ENCODE measurements at places on chromosomes 11 and 22.

- no peak for DNase-seq
Observed at GRCh38 chr11:108906826-108907225, 242.0 kb downstream of the DDX10 start.

GRCh38 chr11:121140369-121140768 lies 39.3 kb downstream of the TECTA start:
- DNase-seq: no peak

GRCh38 chr11:93822359-93822758 lies 28.1 kb downstream of the VSTM5 start:
- no peak for DNase-seq

- DNase-seq: no peak
Observed at GRCh38 chr11:112381578-112381977, 120.9 kb upstream of the PLET1 start.

DNA sequence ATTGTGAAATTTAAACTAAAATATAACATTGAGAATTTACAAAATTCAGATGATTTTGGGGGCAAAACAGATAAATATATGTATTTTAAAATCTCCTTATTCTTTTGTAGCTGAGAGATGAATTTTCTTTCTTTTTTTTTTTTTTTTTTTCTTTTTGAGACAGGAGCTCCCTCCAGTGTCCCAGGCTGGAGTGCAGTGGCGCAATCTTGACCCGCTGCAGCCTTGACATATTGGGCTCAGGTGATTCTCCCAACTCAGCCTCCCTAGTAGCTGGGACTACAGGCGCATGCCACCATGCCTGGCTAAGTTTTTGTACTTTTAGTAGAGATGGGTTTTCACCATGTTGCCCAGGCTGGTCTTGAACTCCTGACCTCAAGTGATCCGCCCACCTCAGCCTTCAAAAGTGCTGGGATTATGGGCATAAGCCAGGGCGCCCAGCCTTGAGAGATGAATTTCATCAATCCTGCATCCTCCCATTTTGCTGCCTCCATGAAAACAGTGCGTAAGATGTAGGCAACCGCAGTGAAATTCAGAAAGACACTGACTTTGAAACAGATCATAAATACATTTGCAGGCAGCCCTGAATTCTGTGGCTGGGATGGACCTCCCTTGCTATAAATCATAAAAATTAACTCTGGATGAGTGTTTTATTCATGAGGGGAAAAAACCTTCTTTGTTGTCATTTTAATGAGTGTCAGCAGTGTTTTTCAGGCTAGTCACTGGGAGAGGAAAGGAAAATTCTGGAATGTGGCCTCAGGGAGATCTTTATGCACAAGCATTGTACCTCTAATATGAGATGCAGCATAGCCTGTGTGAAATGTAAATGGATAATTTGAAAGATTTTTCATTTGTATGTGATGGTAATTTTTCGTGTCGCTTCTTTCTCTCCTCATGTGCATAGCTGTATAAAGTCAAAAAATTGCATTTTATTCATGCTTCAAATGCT lies 14.4 kb downstream of the ELMOD1 start:
- no peak for DNase-seq

- DNase-seq: no peak
Observed at GRCh38 chr11:68346462-68346790, 34.0 kb downstream of the LRP5 start.

- no peak for DNase-seq
Observed at GRCh38 chr11:11078344-11079086, 220.7 kb upstream of the ZBED5 start.

- no peak for DNase-seq
Observed at GRCh38 chr11:95085117-95085816, 4.4 kb upstream of the ENDOD1 start.

DNA sequence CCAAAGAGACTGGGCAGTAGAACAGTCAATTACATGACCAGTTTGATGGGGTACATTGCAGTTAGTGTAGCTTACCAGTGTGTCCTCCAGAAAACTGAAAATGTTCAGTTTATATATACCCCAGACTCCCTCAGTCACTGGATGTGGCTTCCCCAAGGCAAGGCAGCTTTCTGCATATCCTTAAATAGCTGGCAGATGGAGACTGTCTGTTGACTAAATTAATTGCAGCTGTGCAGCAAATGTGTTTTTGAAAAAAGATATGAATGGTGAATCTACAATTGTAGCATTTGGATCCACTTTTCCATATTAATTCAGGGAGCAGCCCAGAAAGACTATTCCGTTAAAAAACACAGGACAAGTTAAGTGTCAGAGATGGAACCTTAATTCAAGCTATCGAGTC lies 565.1 kb upstream of the CCDC179 start:
- no peak for DNase-seq

DNA sequence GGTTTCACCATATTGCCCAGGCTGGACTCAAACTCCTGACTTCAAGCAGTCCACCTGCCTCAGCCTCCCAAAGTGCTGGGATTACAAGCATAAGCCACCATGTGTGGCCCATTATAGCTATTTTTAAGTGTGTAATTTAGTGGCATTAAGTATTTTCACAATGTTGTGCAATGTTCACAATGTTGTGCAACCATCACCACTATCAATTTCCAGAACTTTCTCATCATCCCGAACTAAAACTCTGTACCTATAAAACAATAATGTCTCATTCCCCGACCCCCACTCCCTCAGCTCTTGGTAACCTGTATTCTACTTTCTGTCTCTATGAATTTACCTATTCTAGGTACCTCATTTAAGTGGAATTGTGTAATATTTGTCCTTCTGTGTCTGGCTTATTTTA lies 7.5 kb downstream of the CFAP68 start:
- DNase-seq: no peak

- peak; percentile 36 for DNase-seq
Observed at GRCh38 chr11:27524155-27524554, 17.6 kb upstream of the LIN7C start.

DNA sequence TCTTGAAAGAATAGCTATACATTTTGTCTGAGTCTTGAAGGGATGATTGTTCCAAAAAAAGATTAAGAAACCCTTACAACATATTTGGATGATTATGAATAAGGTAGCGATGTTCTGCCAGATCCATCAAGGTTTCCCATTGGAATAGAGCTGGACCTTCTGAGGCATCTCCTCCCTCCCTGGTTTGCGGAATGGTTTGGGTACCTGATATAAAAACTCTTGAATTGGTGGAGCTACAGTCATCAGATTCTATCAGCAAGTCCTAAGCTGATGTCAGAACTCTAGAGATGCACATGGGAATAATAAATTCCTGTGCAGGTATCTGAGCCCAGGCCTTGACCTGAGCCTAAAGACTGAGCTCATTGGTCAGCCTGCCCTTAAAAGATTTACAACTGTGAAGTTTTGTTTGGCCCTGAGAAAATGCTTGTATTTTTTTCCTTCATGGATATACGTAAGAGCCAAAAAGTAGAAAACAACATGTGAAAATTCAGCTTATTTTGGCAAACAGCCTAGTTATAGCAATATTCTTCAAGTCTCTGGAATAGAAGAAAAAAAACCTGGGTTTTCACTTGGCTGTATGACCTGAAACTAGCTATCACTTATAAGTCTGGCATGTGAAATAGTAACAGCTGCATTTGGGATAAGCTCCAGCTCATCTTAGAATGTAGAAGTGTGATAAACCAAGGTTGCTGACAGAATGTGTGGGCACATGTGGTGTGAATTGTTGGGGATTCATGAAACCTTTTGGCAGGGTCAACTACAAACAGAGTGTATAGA lies 265.7 kb upstream of the CTSC start:
- DNase-seq: no peak

GRCh38 chr22:42272431-42272999 lies 2.1 kb upstream of the TCF20 start:
- DNase-seq: no peak

DNA sequence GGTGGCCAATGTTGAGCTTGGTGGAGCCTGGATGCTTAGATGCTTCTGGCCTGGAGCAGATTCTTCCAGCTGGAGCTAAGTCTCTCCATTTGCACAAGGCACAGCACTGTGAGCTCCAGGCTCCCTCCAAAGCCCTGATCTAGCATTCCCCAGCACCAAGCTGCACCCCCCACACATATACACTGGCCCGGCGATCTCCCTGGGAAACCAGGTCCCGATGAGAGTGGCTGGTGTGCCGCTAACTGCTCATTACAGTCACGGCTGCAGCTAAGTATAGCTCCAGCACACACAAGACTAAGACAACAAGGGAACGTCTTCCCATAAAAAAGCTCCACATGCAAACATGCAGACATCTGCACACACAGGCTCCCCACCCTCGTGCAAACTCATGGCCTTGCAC lies 17.6 kb downstream of the KCNC1 start:
- no peak for DNase-seq

GRCh38 chr11:82854242-82854641 lies 46.0 kb downstream of the PRCP start:
- DNase-seq: no peak

DNA sequence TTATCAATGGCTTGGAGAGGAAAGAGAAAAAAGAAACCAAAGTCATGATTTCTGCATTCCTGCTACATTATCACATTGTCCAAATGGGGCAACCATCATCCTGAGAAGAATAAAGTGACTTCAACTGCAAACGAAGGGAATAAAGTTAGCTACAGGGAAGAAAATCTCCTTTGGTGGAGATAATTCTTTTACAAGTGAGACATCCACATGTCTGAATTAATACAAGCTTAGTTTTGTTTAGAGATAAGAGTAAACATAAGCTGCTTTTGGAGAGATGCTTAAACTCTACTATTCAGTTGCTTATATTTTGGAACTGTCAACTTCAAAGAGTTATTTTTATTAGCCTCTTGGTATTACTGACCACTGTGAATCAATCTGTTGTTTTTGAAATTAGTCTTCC lies at the start of gene OR52L1:
OR52L1 (minus strand) TSS at position 101 of the 400 bp plus-strand sequence; CDS start at position 46, 55 bp downstream.
- DNase-seq: no peak

GRCh38 chr11:67442504-67443404 lies 522 bp downstream of the CORO1B start:
- no peak for DNase-seq

DNA sequence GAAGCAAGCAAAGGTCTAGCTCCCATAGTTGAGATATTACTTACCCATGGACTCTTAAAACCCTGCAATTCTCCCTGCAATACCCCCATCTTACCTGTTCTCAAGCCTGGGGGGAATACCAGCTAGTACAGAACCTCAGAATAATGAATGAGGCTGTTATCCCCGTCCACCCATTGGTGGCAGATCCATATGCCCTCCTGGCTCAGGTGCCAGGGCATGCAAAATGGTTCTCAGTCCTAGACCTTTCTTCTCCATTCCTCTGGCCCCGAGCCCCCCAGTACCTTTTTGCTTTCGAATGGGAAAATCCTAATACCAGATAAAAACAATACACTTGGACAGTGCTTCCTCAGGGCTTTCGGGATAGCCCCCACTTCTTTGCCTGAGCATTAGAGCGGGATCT lies 86.4 kb downstream of the PIWIL4 start:
- no peak for DNase-seq

GRCh38 chr11:24199461-24199860 lies 297.4 kb upstream of the LUZP2 start:
- DNase-seq: no peak

DNA sequence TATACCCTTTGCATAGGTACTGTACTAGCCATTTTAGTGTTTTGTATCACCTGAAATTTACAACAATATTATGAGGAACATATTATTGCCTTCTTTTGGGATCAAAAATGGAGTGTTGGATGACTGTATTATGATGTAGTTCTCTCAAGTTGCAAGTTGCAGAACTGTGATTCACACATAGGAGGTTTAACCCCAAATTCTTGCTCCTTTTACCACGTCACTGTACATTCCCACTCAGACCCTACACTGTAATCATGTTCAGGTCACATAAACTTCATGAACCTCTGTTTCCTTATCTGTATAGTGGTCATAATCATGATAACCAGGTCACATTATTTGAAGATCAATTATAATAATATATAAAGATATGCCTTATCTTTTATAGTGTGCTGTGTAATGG lies 925.1 kb upstream of the TENM4 start:
- no peak for DNase-seq

- no peak for DNase-seq
Observed at GRCh38 chr22:43406186-43406790, 5.5 kb upstream of the MPPED1 start.

DNA sequence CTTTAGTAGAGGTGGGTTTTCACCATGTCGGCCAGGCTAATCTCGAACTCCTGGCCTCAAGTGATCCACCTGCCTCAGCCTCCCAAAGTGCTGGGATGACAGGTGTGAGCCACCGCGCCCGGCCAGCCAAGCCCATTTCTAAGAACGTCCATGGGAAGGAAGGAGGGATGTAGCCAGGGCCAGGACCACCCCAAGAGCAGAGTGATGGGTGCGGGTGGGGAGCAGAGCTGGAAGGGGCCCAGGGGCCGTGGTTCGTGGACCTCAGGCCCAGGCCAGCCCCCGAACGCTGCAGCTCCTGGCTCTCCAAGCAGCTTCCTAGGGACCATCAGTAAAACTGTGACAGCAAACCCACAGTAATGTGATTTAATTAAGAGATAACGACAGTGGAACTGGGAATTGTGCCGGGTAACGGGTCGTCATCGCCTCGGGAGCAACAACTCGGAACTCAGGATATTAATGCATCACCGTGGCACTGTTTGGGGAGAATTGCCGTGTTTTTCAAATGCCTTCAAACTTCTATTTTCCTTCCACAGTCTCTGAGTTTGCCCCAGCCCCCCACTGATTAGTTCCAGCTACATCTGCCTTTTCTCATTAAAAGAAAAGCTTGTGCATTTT lies 74.3 kb downstream of the BRD1 start:
- no peak for DNase-seq

- no peak for DNase-seq
Observed at GRCh38 chr11:117706322-117706814, 90.6 kb downstream of the DSCAML1 start.
